ENCODE measurements at places on chromosomes 16 and 17.

- no peak for DNase-seq
These were observed 16.2 kb downstream of the UNC13D start for GRCh38 chr17:75828076-75828400.

- no peak for DNase-seq
These were observed 551 bp upstream of the MLX start for GRCh38 chr17:42566215-42566882.

DNA sequence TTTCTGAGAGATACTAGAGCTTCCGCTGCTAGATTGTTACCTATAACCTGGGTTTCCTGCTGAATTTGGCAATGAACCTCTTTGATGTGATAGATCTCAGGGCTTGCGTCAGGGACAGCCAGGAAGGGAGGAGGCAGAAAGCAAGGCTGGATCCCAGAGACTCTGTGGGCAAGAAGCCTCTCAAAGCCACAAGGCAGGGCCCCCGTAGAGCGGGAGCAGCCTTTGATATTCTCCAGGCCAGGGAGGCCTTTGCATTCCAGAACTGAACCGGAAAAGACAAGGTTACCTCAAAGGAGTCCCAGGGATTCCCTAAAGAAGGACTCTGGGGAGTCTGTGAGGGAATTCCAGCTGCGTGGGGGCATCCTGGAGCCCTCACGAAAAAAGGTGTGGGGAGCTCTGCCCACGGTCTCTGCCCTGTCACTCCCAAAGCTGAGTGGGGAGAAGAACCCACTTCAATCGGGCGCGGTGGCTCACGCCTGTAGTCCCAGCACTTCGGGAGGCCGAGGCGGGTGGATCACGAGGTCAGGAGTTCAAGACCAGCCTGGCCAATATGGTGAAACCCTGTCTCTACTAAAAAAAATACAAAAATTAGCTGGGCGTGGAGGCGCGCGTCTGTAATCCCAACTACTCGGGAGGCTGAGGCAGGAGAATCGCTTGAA is 14.3 kb upstream of the SCIMP start:
- DNase-seq = no peak

- no peak for DNase-seq
These were observed 12.6 kb upstream of the CA10 start for GRCh38 chr17:52170963-52171572.

DNA sequence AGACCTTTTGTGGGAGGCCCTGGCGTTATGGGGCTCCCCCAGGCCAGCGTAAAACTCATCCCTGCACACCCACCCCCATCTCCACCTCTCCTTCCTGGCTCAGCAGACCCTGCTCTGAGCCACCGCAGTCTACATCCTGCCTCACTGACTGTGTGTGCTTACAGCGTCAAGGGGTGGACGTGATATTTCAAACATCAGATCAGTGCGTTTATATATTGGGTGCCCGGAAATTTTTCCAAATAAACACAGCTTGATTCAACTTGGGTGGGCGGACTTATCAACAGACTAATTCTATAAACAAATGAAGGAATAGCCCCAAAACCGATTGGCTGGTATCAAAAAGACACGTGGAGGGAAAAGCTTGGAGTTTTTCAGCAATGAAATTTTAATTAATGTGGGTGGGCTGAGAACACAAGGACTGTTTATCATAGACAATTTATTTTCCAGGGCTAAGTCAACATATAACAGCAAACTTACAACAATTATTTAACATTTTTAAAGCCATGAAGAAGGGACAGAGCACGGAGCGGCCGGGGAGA is at the start of gene FOXL1:
Gene FOXL1, plus strand, starts transcription at position 489 of the 539 bp plus-strand sequence. CDS start 175 bp downstream, outside the sequence.
- no peak for DNase-seq

DNA sequence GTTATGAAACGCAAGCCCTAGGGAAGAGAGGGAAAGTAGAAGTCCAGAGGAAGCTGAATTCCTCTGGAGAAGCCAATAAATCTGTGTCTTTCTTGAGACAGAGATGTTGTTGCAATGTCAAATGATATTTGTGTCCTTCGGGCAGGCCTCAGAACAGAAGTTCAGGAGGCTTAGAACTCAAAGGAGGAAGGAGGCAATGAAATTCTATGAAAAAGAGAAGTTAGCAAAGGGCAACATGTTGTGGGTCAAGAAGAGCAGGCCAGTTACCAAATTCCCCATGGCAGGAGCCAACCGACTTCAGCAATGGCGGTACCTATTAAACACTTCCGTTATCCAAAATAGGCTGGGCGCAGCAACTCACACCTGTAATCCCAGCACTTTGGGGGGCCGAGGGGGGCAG is 109.0 kb upstream of the DHX40 start:
- DNase-seq = no peak

GRCh38 chr16:48435906-48436305 is 50.7 kb upstream of the SIAH1 start:
- DNase-seq = no peak

GRCh38 chr17:60108712-60109111 is 30.0 kb upstream of the HEATR6 start:
- DNase-seq = no peak

GRCh38 chr16:85833219-85833920 is 33.9 kb downstream of the COX4I1 start:
- no peak for DNase-seq

- no peak for DNase-seq
These were observed 16.7 kb upstream of the TOB1 start for GRCh38 chr17:50882851-50883250.

- DNase-seq = no peak
These were observed 15.7 kb downstream of the FBF1 start for GRCh38 chr17:75925103-75925502.

GRCh38 chr16:17173281-17173680 is 297.5 kb downstream of the XYLT1 start:
- DNase-seq = no peak

DNA sequence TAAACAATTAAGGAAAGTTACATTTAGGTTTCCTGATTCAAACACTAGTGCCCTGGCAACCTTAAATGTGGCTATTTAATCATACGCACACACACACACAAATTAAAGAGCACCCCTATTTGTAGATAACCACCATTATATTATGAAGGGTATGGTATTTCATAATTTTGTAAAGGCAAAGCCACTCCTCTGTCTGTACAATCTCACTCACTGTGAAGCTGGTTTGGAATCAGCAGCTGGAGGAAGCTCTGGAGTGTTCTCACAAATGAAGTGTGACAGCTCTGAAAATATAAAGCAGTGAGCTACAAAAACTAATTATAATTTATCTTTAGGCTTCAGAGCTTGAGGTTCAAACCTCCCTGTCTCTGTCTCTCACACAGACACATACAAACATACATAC is 57.9 kb upstream of the KCNJ16 start:
- DNase-seq = no peak

DNA sequence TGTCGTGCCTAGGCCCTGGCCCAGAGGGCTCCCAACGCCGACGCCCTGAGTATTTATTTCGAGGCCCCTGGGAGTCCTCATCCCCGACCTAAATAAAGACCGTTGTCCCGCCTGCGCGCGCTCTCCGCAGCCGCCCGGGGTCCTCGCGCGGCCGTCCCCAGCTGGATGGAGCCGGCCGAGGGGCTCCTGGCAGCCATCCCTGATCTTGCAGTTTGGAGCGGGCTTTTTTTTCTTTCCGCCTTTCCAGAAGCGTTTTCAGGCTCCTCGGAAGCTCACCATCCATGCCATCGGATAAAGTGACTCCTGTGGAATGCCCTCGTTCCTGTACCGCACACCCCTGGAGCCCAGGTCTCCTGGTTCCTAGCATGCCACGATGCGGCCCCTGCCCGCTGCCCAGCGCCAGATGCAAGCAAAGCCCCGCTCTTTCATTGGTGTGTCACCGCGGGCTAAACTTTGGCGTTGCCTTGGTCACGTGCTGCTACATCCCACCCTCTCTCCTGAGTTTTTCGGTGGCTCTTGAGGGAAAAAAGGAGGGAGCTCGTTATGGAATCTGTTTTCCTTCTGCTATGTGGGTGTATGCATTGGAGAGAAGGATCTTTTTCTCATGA is 716 bp downstream of the TMEM94 start:
- DNase-seq = no peak

GRCh38 chr17:38325221-38325851 is 18.4 kb downstream of the GPR179 start:
- no peak for DNase-seq

- no peak for DNase-seq
These were observed 44.2 kb upstream of the RASD1 start for GRCh38 chr17:17540278-17540906.

DNA sequence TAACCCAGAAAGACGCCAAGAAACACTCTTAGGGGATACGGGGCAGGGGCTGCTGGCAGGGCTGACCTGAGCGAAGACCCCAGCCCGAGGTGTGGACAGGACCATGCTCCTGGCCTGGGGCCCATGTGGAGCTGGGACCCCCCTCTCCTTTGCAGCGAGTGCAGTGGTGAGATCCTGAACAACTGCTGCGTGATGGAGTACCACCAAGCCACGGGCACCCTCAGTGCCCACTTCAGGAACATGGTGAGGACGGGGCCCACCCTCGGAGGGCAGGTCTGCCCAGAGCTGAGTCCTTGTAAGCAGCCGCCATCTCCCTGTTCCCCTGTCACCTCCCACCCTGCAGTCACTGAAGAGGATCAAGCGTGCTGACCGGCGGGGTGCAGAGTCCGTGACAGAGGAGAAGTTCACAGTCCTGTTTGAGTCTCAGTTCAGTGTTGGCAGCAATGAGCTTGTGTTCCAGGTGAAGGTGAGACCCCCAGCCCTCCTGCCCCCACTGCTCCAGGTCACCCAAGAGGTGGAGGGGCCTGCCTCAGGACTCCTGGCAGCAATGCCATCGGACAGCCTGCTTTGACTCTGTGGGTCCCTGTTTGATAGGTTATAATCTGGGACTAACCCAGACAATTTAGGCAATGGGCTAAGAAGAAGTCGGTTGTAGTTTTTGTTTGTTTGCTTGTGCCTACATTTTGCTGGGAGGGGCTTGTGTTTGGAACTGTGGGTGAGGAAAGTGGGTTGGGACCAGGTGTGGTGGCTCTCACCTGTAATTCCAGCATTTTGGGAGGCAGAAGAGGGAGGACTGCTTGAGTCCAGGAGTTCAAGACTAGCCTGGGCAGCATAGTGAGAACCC is 16.1 kb downstream of the STAT5A start:
- DNase-seq = no peak

- DNase-seq = no peak
These were observed 15.6 kb upstream of the ABCC1 start for GRCh38 chr16:15933781-15934180.

GRCh38 chr16:67653128-67653788 is 6.8 kb downstream of the ACD start:
- DNase-seq = no peak

- peak; percentile 72 for DNase-seq
These were observed 21.9 kb downstream of the C1QTNF1 start for GRCh38 chr17:79045842-79046196.

DNA sequence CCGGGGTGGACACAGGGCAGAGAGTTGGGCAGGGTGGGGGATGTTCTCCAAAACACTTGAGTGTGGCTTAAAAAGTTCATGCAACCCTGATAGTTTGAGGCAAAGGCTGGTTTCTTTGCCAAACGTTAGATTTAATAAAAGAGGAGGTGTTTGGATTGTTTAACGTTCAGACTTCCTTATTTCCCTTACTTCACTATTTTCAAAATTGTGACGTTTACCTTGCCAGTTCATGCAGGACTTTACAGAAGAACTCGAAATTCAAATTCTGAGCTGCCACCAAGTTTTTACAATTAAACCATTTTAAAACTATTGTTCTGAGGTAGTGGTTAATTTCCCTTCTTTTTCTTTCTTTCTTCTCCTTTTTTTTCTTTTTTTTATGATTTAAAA is 5.5 kb downstream of the SEC14L1 start:
- DNase-seq = no peak

- DNase-seq = no peak
These were observed 35.7 kb downstream of the ABCC1 start for GRCh38 chr16:15985144-15985543.

GRCh38 chr16:2229632-2230250 is 6.3 kb downstream of the E4F1 start:
- no peak for DNase-seq

GRCh38 chr17:60390186-60390585 is 1.7 kb downstream of the USP32 start:
- no peak for DNase-seq

- DNase-seq = no peak
These were observed 44.0 kb upstream of the CAPN15 start for GRCh38 chr16:483341-484075.

- no peak for DNase-seq
These were observed 25.9 kb upstream of the LITAF start for GRCh38 chr16:11612665-11613025.

- no peak for DNase-seq
These were observed 27.0 kb downstream of the CDIP1 start for GRCh38 chr16:4511441-4512082.

GRCh38 chr17:47704116-47704515 is 10.2 kb downstream of the TBKBP1 start:
- DNase-seq = peak; percentile 27

GRCh38 chr17:65690626-65691310 is 129.3 kb upstream of the AXIN2 start:
- DNase-seq = no peak

DNA sequence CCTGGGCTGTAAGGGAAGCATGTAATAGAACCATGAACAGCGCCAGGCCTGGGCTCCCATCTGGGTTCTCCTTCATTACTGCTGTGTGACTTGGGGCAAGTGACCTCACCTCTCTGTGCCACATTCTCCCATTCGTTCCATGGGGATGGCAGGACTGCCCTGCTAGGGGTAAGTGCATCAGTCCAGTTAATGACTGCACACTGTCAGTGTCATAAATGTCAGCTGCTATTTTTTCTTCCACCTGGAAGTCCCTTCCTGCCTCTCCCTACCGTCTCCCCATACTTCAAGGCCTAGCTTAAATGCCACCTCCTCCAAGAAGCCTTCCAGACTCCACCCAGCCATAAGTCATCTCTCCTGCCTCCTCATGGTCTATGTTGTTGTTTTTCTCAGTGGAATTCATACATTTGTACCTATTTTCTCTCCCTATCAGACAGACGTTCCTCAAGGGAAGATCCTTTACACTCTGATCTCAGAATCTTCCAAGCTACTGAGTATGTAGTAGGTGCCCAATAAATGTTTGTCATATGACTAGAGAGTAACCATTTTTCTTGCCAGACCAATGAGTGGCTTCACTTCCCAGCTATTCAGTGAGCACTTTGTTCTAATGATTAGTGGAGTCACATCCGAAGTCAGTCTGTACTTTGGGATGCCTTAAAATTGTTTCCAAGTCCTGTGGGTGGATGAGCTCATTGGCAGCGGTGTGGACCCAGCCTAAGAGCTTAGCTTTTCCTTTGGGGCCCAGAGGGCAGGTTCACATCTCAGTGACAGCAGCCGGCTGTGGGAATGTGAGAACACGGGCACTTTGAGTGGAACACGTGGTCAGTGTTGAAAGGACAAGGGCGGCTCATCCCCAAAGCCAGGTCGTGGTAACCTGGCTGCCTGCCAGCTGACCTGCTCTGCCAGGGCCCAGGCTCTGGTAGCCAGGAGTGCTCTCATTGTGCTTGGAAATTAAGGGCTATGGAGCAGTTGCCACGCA is 147.5 kb upstream of the GSE1 start:
- no peak for DNase-seq

GRCh38 chr17:67605256-67605912 is 112.4 kb upstream of the NOL11 start:
- no peak for DNase-seq

GRCh38 chr16:67486805-67487204 is 3.5 kb upstream of the AGRP start:
- DNase-seq = no peak
